ENCODE measurements at places on chromosomes 12 and 14.

GRCh38 chr14:37586797-37587130 is 8.3 kb downstream of the FOXA1 start:
- no peak for DNase-seq

DNA sequence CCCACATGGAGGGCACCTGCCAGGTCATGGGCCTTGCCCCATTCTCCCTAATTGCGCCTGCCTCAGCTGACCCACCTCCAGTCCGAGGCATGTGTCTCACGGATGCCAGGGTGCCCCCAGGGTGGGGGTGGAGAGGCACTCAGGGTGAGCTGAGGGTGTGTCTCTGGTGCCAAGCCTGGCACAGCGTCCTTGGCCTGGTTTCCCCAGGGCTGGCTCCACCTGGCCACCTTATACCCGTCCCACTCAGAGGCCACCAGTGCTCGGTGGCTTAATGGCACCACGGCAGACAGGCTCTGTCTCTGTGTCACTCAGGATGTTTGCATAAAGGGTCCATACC is 33.6 kb upstream of the TDRD9 start:
- DNase-seq, result no peak

- DNase-seq, result no peak
Measured at GRCh38 chr14:100145682-100146464, 13.6 kb downstream of the DEGS2 start.

- DNase-seq, result no peak
Measured at GRCh38 chr12:48034835-48035805, 30.8 kb upstream of the COL2A1 start.

DNA sequence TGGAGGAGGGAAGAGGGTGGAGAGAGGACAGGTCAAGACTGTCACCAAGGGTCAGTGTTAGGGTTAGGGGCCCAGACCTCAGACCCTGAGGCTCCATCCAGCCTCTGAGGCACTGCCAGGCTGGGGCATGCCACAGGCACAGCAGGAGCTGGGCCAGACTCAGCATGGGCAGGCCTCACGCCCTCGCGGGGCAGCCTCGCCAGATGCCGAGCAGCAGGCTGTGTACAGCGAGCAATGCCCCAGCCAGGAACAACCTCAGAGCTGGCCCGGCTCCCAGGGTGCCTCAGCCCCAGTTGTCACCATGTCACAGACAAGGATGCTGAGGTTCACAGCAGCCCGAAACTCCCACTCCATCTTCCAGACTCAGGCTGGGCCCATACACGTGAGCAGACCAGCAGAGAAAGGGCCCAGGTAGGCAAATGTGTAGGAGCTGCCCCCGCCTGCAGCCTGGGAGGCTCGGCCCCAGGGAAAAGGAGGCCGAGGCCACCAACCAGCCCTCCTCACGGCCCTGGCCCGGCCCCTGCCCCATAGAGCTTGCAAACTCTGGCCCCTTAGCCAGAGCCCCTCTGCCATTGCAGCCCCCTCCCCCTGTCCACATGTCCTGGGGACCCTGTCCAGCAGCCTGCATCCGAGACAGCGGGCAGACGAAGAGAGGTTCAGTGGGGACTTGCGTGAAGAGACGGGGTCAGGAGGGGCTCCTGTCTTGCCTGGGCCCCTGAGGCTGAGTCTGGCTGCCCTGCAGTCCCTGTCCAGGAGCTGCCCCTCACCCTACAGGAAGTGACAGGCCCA is 7.5 kb downstream of the C14orf180 start:
- peak; percentile 79 for DNase-seq

- DNase-seq, result no peak
Measured at GRCh38 chr12:117792471-117792870, 176.3 kb downstream of the KSR2 start.

DNA sequence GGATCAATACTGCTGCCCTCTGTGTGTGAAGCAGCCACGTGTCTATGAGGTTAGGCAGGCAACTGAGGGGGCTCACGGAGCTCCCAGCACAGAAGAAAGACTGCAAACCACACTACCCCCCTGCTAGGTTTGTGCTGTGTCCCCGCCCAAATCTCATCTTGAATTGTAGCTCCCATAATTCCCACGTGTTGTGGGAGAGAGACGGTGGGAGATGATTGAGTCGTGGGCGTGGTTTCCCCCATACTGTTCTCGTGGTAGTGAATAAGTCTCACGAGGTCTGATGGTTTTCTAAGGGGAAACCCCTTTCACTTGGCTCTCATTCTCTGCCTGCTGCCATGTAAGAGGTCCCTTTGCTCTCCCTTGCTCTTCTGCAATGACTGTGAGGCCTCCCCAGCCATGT is 68.6 kb downstream of the ACTN1 start:
- DNase-seq, result no peak

DNA sequence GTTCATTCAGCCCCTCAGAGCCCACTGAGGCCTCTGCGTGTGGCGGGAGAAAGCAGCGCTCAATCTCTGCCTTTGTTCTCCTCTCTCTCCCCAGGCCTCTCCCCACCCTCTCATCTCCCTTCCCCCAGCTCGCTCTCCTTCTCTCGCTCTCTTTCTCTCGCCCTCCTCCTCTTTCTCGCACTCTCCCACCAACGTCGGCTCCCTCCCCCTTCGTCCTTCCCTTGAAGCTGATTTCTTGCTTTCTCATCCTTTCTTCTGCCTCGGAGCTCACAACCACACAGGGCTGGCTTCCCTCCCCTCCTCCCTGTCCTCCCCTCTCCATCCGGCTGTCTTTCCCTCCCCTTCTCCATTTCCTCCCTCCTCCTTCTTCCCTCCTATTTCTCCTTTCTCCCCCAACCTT is 96.4 kb downstream of the LRRC74A start:
- DNase-seq, result no peak

DNA sequence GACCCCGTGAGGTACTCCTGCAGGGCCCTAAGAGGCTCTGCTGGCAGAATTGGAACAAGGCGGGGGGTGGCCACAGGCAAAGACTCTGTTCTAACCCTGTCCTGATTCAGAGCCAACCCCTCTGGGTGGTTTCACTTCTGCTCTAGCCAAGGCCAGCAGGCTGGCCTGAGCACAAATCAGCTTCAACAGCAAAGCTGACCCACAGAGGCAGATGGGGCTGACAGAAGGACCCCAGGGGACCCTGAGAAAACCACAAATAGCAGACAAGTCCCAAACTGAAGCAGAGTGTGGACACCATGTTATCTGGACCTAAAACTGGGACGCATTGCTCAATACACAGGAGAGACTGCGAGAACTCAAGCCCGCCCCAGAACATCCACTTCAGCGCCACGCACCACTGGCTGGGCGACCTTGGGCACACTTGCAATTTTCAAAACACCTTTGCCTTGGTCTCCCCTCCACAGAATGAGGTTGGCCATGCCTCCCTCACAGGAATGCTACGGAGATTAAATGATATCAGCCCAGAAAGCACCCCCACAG is 76.4 kb upstream of the DICER1 start:
- peak; percentile 40 for DNase-seq

Data from tibial artery (tissue), 4 donors.